ENCODE measurements at places on chromosomes 7 and 10.

GRCh38 chr7:30548845-30549244, 44.2 kb upstream of the GGCT start:
- DNase-seq, result peak; percentile 25

DNA sequence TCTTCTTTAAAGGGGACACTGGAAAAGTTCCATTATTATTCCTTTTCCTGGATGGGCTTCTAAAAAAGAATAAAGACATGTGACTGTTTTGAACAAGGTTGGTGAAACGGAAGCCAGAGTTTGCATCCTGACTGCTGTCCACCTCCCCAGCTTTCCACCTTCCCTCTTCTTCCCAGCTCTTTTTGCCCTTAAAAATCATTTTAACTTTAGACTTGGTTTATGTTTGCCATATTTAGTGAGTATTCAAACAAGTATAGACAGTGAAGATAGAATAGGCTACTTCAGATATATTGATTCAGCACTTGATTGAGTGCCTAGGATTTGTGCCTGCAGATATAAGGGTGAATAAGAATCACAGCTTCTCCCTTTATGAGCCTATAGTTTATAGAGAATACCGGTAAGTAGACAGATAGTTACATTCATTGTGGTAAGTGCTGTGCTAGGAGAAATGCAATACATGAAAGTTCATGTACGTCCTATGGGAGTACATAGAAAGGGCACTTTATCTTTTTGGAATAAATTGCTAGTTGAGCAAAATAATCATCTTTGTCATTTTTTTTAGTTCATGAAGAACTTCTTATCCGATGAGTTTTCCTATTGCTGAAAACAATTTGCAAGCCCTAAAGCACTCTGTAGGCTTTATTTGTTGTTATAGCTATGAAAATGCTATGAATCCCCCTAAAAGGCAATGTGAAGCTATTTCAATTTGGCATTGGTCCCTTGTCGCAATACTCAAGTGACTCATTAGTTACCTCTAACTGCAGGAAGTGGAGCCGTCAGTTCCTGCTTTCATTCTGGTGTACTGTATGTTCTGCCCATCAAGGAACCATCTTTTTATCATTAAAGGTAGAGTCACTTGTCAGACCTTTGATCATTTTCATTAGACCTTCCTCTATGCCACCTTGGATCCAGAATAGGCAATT, 57.2 kb upstream of the STRIP2 start:
- no peak for DNase-seq

GRCh38 chr7:150410131-150410530, 31.0 kb downstream of the ZNF775 start:
- DNase-seq, result no peak

DNA sequence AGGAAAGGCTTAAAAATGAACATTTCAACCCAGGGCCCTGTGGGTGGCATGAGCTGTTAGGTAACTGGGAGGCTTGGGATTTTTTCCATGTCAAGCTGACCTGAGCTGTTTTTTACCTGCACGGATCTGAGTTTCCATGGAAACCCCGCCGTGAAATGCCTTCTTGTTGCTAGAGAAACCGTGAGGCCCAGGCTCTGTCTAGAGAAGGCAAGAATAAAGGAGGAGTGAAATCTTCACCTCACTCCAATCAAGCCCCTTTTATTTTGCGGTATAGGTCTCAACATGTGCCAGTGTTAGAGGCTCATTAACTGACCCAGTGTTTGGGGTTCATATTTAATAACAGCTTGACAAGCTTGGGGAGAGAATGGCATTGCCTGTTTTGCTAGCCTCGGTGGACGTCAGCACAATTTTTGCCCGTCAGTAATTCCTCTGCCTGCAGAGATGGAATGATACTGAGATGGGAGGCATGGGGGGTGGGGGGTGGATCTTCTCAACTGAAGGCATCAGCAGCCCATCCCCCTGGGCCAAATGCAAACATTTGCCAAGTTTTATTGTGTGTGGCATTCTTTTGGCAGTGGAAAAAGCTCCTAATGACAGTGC, 48.9 kb upstream of the PDCD4 start:
- no peak for DNase-seq

- DNase-seq, result no peak
Observed at GRCh38 chr7:14739168-14739840, 163.2 kb downstream of the DGKB start.

- peak; percentile 65 for DNase-seq
Observed at GRCh38 chr10:23067939-23068775, 27.2 kb upstream of the MSRB2 start.

DNA sequence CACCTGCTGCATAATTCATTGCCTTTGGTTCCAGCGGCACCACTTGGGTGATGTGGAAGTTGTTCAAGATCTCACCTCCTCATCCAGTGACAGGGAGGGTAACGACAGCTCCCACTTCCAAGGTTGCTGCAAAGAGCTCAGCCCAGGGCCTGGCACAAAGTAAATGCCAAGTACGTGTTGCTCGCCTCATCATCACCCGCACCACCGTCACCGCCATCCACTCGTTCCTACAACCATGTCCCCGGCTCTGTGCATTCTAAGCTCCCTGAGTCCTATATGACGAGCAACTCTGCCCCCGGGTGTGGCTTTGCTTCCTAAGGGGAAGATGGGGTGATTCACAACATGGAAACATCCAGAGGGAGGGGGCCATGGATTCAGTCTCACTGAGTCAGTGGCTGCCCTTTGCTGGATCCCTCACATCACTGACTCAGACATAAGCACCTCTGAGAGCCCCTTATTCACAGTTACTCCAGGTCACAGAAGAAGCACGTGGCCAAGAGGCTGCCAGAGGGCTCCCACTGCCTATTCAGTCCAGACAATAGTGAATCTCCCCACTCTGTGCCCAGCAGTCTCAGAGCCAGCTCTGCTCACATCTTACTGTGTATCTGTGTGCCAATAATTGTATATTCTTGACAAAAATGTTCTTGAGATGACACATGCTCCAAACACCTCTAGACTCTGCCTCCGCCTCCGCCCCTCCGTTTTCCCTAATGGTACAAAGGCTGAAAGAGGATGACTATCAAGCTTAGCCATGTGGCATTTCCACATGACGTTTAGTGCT, 159.1 kb downstream of the GFRA1 start:
- DNase-seq, result no peak

DNA sequence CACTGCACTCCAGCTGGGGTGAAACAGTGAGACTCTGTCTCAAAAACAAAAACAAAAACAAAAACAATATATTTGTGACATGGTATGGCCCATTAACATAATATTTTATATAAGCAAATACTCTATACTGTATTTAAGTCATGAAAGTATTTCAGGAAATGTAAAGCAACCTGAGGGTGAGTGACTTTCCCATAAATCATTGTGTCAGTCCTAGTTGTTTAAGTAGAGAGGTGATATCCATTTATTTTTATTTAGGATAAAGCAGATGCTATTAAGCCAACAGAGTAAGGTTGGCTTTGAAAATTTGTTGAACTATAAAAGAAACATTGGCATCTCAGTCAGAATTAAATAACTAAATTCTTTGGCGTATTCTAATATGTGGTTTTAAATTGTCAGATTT, 60.5 kb downstream of the MKLN1 start:
- DNase-seq, result no peak

Measured in activated naive CD4-positive, alpha-beta T cell treated with anti-CD3 and anti-CD28 coated beads, Interleukin-2, amount 50 U/mL, for 16 hours (primary cell).